ENCODE measurements at places on chromosomes 16 and 17.

DNA sequence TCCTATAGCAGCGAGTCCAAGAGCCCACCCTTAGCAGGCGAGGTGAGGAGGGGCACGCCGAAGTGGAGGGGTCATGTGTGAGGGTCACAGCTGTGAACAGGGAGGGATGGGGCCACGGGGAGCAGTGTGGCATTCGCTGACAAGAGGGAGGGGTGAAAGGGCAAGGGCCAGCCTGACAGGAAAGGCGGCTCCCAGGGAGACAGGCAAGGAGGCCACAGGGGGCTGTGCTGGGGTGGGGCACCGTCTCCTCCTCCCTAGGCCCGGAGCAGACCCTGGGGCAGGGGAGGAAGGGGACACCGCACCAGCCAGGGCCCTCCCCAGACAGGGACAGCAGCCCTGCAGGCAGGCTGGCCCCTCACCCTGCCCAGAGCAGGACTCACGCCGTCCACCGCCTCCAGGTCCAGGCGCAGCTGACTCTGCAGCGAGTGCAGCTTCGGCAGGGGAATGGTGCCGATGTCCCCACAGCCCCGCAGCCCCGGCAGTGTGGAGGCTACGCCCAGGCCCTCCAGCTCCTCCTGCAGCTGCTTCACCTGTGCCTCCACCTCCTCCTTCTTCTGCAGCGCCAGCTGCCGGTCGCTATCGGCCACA is 15.1 kb downstream of the GNPTG start:
- DNase-seq: no peak

DNA sequence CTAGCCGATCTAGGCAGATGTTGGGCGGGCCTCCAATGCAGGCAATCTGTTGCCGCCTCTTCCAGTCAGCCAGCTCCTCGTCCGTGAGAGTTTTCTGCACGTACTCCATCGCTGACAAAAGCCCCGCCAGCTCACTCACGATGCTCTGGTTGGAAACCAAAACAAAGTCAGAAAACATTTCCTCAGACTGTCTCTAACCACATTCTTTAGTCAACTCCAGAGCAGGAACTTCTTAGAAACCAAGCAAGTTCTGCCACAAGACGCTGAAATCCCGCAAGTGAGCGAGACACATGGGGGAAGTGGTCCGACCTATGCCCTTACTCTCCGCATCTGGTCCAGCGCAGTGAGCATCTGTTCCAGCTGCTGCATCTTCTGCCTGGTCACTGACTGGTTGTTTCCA is 49.1 kb downstream of the STAT5A start:
- DNase-seq: no peak

DNA sequence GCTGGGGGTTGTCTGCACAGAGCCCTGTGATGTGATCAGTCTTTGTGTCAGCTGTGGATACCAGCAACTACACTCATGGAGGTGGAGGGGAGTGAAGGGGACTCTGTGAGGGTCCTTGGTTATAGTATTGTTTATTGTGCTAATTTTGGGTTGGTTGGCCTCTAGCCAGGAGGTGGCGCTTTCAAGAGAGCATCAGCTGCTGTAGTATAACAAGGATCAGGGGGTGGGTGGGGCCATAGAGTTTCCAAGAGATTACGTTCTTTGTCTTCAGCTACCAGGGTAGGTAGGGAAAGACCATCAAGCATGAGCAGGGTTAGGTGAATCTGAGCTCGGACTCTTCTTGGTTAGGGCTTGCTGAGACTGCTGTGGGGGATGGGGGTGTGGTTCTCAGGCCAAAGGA is 97.1 kb upstream of the HS3ST3A1 start:
- DNase-seq: no peak

DNA sequence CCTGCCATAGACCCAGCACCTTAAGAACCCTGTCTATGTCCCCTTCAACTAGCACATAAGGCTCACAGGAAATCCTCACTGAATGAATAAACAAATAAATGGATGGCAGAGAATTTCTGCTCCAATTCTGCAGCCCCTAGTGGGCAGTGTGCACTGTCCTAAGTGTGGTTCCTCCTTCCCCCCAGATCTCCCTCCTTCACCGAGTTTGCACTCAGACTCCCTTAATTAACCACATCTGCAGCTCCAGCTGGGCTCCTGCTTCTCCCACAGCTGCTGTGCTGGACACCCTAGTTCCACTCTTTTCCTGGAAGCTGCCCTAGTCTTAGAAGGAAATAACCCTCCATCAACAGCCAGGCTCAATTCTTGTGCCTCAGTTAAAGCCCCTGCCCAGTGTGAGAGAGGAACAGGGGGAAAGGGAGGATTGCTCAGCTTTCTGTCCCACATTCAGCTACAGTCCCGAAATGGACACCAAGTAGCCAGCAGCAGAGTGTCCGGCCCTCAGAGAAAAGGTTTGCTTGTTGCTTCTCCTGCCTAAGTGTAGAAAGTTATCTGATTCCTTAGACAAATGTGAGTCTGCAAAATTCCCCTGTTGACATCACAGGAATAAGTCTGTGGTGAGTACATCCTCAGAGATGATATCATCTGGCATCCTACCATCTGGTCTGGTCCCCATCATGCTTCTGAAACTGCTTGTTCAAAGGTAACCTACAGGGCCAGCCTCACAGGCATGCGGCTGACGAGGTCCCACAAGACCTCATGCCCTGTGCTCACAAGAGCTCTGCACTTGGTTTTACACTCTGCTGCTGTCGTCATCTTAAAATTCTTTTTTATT is 12.3 kb downstream of the LRRC3C start:
- DNase-seq: peak; percentile 56

- DNase-seq: no peak
Measured at GRCh38 chr17:80637048-80637781, 92.6 kb downstream of the RPTOR start.

DNA sequence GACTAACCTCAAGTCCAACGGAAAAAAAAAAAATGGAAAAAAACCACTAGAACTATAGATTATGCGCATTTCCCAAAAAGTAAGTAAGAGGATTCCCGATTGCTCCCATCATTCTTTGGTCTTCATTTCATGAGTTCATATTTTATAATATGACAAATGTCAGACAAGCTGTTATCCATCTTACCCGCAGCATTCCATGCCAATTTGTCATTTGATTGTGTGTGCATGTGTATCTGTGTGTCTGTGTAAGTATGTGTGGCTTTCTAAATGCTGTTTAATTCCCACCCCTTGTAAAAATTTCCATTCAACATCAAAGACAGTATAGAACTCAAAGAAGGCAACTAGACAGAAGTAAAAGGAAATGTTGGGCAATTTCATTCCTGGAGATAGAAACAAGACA is 434.1 kb downstream of the CDH11 start:
- DNase-seq: peak; percentile 5

- no peak for DNase-seq
Measured at GRCh38 chr17:79975498-79976134, 60.1 kb downstream of the TBC1D16 start.

DNA sequence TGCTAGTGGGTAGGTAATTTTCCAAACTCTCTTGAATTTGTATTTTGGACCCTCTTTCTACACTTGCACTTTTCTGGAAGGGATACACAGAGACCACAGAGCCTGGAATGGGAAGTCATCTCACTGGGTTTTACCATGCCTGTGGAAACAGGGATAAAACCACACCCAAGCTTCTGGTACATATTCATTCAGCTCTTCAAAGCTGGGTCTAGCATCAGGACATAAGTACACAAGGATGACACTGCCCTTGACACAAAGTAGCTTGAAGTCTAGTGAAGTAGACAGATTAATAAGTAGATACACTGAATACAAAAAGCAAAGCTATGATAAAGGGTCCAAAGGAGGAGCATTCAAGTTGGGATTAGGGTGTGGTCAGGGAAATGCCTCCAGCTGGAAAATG is 118.2 kb downstream of the CDH11 start:
- no peak for DNase-seq

GRCh38 chr17:75914643-75915267 is 10.1 kb upstream of the MRPL38 start:
- DNase-seq: no peak

DNA sequence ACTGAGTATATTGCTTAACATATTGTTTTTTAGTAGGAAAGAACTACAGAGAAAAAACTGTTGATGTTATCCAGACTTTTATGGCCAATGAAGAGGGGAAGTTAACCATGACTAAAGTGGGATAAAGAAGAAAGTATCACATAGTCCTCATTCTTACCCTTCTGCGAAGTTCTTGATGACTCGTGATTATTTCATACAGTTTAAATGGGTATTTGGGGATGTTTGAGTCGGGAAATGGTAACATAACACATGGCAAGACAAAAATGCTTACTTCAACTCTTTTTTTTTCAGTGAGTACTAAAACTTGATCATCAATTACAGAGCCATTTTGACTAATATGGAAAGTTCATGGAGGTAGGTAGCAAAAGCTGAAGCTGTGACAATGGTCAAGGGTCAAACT is 4.9 kb downstream of the POLG2 start:
- DNase-seq: no peak

DNA sequence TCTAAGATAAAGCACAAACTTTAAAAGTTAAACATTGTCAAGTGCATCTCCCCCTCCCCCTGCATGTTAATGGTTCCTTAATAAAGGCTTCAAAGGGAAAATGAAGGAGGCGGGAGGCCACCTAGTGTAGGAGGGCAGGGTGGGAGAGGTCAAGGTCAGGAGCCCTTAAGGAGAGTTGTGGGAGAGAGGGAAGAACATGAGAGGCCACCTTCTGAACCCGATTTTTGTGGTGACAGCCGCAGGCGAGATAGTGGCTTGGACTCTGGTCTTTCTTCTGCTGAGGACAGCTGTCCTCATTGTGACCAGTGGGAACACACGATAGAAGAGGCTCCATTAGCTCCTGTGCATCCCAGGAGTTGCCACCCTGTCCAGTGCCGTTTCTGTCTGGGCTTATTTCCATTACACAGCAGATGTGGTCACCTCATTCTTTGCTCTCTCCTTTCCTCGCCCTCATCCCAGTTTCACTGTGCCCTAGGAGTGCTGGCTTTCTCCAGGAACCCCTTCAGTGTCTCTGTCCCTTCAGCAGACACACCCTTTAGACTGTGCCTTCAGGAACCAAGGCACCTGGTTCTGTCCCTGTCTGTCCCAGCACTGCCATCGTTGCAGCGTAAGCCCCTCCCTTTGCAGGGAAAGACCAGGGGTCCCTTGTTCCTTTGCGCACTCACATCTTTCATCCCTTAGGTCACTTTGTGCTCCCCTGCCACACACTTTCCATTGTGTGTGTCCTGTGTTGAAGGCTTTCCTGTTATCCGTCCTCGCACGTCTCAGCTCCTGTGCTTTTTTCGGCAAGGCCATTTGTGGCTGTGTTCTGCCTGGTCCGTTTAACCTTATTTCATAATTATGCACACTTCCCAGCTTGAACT is 7.5 kb downstream of the SEC14L1 start:
- no peak for DNase-seq

DNA sequence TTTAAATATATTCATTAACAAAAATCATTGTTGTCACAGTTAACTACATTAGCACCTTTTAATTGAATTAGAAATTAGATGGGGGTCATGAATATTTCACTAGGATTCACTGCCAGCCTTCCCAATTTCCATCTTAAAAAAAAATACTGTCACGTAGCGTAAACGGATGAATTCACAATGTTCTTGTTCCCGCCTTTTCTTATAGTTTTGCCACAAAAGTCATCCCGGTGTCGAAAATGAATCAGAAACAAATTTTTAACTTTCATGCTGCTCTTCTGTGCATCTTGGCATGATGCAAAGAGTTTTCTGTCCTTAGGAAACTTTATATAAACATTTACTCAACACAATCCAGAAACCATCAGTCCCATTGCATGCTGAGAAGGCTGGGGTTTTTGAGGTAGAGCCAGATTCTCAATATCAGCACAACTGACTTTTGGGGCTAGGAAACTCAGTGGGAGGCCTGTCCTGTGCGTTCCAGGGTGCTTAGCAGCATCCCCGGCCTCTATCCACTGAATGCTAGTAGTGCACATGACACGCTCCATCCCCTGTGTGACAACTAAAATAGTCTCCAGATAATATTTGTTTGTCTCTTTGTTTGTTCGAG is 252.9 kb upstream of the XYLT1 start:
- DNase-seq: no peak

GRCh38 chr17:44308320-44308818 is at the start of gene RUNDC3A:
Gene RUNDC3A (plus strand): TSS chr17:44308601. CDS start chr17:44308833, 232 bp downstream.
- peak; percentile 73 for DNase-seq

GRCh38 chr17:72488555-72489271 is 367.9 kb downstream of the SOX9 start:
- DNase-seq: no peak

DNA sequence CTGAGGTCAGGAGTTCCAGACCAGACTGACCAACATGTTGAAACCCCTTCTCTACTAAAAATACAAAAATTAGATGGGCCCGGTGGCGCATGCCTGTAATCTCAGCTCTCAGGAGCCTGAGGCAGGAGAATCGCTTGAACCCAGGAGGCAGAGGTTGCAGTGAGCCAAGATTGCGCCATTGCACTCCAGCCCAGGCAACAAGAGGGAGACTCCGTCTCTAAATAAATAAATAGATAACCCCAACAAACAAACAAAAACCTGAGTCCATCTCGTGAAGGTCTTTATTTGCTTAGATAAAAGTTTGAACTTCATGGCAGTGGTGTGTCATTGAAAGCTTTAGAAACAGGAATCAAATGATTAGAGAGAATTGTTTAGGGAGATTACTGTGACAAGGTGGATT is 167.4 kb downstream of the BCAS3 start:
- no peak for DNase-seq

GRCh38 chr16:81514568-81515258 is 70.1 kb downstream of the CMIP start:
- DNase-seq: no peak

GRCh38 chr16:72094266-72094610 is 591 bp downstream of the DHX38 start:
- DNase-seq: no peak

DNA sequence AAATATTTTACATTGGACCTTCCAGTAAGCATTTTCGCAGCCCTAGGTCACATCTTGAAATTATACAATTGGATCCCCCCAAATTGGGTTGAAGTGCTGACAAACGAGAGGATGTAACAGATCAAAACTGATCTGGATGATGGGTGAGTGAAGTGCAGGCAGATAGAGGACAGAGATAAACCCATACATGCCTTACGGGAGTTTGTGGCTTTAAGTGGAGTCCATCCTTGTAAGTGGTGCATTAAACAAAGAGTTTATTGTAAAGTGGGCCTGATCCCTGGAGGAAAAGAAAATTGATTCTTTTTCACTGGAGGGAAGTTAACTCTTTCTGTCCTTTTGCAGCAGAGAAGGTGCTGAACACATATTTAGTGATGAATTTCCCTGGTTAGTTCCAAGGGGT is 39.0 kb upstream of the KCNJ2 start:
- no peak for DNase-seq

DNA sequence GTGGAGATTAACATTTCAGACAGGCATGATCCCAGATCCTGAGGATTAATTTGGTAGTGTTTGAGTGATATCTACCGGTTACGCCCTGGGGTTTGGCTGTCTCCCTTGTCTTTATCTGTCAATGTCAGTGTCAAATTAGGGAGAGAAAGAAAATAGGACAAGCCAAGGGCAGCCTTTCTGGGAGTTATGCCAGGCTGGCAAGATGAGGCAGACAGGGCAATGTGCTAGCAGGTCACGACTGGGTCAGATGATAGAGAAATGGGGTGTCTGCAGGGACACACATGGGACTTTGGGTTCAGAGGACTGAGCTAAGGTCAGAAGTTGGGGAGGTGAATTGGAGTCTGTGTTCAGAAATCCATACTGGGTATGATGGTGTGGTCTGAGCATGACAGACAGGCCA is 27.4 kb upstream of the LYRM9 start:
- no peak for DNase-seq

GRCh38 chr17:76440751-76441362 is 12.1 kb downstream of the UBE2O start:
- DNase-seq: no peak

GRCh38 chr17:34207572-34207971 is 47.5 kb upstream of the CCL2 start:
- no peak for DNase-seq
